ENCODE measurements at places on chromosomes 13 and 19.

- no peak for DNase-seq
Measured at GRCh38 chr13:78881751-78882150, 222.8 kb upstream of the OBI1 start.

DNA sequence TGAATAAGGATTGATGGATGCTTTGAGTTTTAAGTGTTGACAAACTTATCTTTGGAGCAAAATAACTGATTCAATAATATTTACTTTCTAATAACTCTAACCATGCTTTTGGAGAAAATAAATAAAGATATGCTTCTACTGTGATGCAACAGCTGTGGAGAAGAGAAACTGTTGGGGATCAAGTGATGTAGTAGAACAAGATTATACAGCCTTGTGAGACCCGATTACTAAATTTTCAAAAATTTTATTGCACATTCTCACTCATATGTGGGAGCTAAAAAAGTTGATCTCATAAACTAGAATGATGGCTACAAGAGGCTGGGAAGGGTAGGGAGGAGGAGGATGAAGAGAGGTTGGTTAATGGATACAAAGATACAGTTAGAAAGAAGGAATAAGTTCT, 85.5 kb upstream of the OXGR1 start:
- DNase-seq, result no peak

GRCh38 chr13:92833071-92833470, 393.5 kb upstream of the GPC6 start:
- no peak for DNase-seq

DNA sequence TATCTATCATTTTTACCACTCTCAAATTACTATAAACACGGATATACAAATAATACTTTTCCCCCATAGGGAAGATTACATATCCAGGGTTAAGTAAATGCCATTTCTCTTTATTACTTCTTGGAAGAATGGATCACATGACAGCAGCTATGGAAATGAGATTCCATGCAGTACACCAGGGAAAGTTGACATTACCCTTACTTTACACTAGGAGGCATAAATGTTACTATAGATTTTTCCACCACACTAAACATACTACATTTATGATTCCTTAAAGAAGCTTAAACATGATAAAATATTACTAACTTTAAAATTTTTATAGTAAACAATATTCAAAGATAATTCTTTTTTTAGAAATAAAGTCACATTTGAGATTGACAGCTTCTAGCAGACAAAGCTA, 611.4 kb downstream of the PCDH9 start:
- no peak for DNase-seq

GRCh38 chr13:48161530-48162179, 66.8 kb upstream of the MED4 start:
- DNase-seq, result no peak

DNA sequence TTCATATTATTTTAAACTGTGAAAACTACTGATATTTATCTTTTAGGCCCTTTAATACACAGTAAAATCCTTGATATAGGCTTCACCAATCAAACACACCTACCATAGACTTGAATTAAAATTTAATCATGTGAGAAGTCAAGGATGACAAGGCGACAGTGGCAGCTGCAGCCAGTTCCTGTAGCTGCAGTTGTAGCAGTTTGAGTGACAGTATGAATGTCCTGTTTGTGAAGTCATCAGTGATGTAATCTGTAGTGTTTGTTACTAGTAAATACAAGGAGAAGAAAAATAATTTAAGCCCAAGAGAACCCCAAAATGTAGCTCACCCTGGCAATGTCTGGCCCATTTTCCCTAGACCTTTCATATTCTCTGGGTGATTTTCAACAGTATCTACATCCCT, 897.0 kb downstream of the SLITRK6 start:
- no peak for DNase-seq

- DNase-seq, result no peak
Measured at GRCh38 chr19:4606921-4607678, 32.2 kb upstream of the TNFAIP8L1 start.

GRCh38 chr19:11194656-11195558, 2.4 kb downstream of the KANK2 start:
- no peak for DNase-seq

DNA sequence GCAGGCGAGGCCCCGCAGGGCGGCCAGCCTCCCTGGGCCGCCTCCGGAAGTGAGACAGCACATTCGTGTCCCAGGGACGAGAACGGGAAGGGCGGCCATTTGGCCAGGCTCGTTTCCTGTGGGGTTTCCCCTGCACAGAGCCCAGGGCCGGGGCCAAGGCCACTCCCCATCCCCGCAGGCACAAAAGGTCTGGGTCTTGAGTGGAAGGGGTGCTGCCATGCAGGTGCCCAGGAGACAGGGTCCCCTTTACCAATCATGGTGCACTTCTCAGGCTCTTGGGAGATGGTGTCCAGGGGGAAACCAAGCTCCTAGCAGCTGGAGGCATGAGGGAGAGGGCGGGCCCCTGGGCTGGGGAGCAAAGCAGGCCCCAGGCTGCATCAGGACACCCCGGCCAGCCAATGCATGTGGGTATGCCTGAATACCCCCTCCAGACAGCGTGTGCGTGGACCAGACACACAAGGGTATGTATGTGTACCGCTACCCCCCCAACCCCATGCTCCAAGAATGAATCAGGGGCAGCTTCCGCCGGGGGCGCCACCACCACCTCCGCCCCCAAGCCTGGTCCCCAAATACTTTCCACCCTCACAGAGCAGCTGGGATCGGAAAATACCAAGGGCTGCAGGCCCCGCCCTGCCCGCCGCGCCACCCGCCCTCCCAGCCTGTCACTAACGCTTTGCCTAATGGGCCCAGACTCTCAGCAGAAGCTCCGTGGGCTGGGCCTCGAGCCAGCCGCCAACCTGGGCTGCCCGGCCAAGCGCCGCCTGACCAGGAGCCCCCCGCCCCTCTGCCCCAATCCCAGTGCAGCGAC, 37.6 kb upstream of the NANOS3 start:
- DNase-seq, result no peak

GRCh38 chr13:59166174-59166573, 997.6 kb downstream of the DIAPH3 start:
- DNase-seq, result no peak

DNA sequence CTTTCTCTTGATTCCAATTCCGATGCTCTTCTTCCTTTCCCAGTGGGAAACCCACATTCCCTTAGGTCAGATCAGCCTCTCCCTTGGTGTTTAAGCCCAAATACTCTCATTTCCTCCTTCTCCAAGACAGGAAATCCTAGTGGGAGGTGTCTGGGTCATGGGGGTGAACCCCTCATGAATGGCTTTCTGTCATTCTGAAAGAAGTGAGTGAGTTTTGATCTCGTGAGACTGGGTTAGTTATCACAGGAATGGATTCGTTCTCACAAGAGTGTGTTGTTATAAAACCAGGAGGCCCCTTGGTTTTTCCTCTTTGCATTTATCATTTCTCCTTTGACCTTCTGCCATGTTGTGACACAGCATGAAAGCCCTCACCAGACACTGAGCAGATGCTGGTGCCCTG, 76.2 kb upstream of the MTIF3 start:
- no peak for DNase-seq

- DNase-seq, result no peak
Measured at GRCh38 chr13:20487927-20488326, 37.7 kb downstream of the CRYL1 start.

DNA sequence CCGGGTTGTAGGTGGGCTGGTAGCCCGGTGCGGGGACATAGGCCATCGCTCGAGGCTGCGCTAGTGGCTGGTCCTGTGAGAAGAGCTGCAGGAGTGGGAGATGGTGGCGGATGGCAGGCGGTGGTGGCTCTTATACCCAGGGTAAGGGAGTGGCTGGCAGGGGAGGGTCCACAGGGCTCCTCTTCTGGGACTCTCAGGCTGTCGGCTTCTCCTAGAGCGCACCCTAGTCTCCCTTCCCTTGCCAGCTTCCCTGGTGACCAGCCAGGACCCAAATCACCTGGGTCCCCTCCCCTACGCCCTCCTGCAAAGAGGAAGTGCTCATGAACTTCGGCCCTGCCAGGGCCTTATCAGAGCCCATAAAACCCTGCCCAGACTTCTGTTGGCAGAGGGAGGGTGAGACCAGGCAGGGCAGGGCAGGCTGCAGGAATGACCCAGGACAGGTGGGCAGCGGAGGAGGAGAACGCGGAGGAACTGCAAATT, at the start of gene LGALS4:
TSS of gene LGALS4 (minus strand) at position 105 of the 480 bp plus-strand sequence. CDS start at position 46, 59 bp downstream.
- no peak for DNase-seq

DNA sequence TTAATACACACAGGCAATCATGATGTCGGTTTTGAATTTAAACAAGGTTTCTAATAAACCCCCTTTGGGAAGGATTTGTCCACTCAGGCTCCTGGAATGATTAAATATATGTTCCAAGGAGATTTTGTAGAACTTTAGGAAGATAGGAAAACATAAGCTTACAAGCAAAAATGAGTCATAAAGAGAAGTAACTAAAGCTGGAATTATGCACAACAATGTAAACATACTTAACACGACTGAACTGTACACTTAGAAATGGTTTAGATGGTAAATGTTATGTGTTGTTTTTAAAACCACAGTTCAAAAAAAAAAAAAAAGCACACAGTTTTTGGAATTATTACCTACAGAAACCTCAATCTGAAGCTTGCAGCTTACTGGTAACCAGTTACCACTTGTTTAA, 304.4 kb downstream of the NALCN start:
- no peak for DNase-seq

DNA sequence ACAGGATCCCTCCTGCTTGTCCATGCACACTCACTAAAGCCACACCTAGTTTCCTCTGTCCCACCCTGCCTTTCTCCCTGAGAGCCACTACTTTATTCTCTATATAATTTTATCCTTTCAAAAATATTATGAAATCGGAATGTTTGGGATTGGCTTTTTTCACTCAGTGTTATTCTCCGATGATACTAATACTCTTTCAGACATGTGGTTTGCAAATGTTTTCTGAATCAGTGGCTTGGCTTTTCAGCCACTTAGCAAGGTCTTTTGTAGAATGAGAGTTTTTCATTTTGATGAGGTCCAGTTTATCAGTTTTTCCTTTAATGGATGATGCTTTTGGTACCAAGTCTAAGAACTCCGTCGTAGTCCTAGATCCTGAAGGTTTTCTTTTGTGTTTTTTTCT, 11.6 kb downstream of the SPATA13 start:
- DNase-seq, result no peak

DNA sequence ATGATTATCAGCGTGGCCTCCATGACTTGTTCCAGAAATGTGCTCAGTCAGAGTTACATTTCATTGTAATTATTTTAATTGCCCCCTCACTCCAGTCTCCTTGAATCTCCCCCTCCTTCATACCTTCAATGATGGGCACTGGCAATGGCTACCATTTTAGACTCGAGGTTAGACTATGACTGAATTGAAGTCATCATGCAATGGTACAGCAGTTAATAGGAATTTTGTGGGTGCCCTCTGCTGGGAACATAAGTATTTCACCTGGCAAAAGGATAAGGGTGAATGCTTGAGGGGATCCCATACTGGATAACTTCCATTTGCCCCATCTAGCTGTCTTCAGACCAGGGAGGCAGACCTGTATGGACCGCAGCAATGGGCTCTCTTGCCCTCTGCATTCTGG, 32.2 kb upstream of the USP12 start:
- DNase-seq, result no peak

DNA sequence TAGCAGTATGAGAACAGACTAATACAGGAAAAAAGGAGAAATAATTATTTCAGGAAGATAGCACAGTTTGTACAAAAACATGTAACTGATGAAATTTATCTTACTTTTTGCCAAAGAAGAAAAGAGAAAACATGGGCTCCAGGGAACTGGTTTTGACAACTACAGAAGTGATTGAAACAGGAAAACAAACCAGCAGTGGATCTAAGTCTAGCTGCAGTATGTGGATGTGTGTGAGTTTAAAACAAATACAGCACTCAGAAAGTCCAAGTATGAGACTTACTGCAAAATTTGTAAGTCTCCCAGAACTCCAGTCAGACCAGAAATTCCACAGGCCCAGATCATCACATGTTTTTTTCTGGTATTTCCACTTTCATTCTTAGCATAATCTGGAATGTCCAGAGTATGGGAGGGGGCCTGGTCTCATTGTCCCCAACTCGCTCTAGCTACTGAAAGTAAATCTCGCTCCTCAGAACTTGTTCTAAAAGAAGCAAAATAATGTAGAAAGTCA, 259.5 kb downstream of the NHLRC3 start:
- no peak for DNase-seq

- DNase-seq, result no peak
Measured at GRCh38 chr19:39474139-39474620, 6.5 kb upstream of the TIMM50 start.

DNA sequence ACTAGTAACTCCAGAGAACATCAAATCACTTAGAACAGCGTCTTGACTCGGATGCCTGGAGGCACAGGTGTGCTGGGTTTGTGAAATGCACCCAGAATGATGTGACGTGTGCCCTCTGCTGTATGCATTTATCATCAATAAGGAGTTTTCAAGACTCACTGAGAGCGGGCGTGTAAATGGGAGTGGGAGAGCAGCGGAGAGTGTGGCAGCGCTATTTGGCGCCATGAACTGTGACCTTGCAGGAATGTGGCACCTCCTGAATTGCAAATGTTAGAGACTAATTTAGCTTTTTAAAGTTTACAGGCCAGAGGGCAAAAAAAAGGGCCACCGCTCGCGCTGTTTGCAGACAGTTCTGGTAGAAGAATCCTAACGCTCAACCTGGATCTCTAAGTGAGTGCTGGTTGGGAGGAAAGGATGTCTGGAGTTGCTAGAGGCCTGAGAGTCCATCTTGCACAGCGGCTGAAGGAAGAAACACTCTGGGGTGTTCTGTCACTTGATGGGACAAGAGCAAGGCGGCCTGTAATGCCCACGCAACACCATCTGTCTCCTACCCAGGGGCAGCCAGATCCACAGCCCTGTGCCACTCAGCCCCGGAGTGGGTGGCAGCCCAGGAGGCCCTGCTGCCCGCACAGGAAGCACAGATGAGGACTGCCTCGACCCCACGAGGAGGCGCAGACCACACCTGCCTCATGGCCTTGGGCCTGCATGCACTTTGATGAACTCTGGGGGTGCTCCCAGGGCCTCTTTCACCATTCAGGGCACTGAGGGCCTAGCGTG, 19.7 kb downstream of the RANBP3 start:
- DNase-seq, result no peak

GRCh38 chr19:13164343-13165161, 14.3 kb downstream of the IER2 start:
- no peak for DNase-seq

GRCh38 chr13:79659121-79659521, 178.2 kb downstream of the NDFIP2 start:
- DNase-seq, result no peak

DNA sequence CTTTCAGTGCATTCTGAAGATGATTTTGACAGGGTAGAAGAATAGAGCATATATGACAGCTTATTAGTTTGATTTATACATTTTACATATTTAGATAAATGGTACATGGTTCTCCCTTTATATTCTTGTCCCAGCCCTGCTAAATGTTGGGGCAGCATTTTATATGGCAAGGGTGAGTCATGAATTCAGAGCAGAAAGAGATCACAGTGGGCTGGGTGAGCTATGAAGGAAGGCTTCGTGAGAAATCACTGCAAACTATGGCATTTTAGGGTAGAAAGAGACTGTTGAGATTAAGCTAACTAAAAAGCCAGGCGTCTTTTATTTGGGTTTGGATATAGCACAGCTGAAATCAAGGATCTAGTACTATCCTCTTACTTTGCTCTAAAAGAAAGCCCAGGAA, 23.9 kb upstream of the METTL21C start:
- DNase-seq, result no peak

- no peak for DNase-seq
Measured at GRCh38 chr19:52734331-52734892, 432 bp downstream of the ZNF611 start.
